ENCODE measurements at places on chromosomes 13 and 19.
A peak's percentile ranks its signal among the peaks of the same experiment; 100 is the strongest.

GRCh38 chr13:35630551-35631275, 154.2 kb upstream of the MAB21L1 start:
- DNase-seq: peak; percentile 64

GRCh38 chr13:113860051-113860664, 3.7 kb downstream of the GAS6 start:
- no peak for DNase-seq

DNA sequence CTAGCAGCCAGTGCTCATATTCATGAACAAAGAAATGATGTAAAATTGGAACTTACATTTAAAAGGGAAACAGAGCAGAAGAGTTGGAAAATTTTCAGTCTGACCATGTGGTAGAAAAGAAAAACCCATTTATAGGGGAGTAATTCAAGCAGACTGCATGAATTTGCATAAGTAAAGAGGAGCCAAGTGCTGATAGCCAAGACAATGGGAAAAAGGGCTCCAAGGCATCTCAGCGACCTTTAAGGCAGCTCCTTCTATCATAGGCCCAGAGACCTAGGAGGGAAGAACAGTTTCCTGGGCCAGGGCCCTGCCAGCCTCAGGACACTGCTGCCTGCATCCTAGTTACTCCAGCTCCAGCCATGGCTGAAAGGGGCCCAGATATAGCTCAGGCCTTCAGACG, 7.5 kb downstream of the DNAJC3 start:
- DNase-seq: no peak

- peak; percentile 95 for DNase-seq
Observed at GRCh38 chr19:47663435-47663910, 49.7 kb upstream of the EHD2 start.

GRCh38 chr19:3073159-3073563, 10.9 kb upstream of the TLE5 start:
- peak; percentile 53 for DNase-seq

GRCh38 chr13:39682788-39683187, 27.3 kb downstream of the COG6 start:
- peak; percentile 8 for DNase-seq

GRCh38 chr13:103878891-103879605, 812.8 kb upstream of the SLC10A2 start:
- DNase-seq: peak; percentile 51

GRCh38 chr19:11346104-11346940, at the start of the genes CCDC159 and TMEM205:
Gene CCDC159, plus strand, starts transcription at chr19:11346519. Its CDS starts 88 bp downstream, at chr19:11346607.
Gene TMEM205, minus strand, starts transcription at chr19:11346268. Its CDS starts 649 bp downstream, at chr19:11345619.
- DNase-seq: peak; percentile 99

- peak; percentile 1 for DNase-seq
Observed at GRCh38 chr13:39196965-39197646, 158.8 kb downstream of the NHLRC3 start.

- no peak for DNase-seq
Observed at GRCh38 chr13:48258430-48258829, 25.4 kb downstream of the ITM2B start.

GRCh38 chr13:35954207-35954560, 177.0 kb downstream of the DCLK1 start:
- no peak for DNase-seq

DNA sequence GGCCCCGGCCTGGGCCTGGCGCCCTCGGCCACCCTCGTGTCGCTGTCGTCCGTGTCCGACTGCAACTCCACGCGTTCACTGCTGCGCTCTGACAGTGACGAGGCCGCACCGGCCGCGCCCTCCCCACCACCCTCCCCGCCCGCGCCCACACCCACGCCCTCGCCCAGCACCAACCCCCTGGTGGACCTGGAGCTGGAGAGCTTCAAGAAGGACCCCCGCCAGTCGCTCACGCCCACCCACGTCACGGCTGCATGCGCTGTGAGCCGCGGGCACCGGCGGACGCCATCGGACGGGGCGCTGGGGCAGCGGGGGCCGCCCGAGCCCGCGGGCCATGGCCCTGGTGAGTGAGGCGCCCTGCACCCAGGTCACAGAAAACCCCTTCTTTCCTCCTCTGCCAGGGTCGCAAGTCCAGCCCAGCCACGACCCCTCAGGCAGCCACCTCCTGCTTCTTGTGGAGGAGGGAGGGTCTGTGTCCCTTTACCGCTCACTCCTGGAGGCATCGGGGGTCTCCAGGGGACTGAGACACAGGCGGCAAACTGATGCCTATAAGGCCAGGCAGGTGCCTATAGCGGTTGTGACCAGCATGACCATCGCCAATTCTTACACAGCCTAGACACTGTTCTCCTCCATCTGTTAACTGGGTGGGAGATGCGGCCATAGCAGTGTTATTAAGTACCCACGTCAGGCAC, 4.2 kb downstream of the TTC9B start:
- no peak for DNase-seq

DNA sequence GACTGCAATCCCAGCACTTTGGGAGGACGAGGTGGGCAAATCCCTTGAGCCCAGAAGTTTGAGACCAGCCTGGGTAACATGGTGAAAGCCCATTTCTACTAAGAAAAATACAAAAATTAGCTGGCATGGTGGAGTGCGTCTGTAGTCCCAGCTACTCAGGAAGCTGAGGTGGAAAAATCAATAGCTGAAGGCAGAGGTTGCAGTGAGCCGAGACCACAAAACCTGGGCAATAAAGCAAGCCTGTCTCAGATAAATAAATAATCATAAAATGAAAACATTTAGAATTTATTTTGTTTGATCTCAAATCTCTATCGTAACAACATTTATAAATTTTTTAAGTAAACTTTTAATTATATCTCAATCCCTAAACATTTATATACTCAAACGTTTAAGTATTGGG, 36.6 kb downstream of the USP12 start:
- DNase-seq: no peak

DNA sequence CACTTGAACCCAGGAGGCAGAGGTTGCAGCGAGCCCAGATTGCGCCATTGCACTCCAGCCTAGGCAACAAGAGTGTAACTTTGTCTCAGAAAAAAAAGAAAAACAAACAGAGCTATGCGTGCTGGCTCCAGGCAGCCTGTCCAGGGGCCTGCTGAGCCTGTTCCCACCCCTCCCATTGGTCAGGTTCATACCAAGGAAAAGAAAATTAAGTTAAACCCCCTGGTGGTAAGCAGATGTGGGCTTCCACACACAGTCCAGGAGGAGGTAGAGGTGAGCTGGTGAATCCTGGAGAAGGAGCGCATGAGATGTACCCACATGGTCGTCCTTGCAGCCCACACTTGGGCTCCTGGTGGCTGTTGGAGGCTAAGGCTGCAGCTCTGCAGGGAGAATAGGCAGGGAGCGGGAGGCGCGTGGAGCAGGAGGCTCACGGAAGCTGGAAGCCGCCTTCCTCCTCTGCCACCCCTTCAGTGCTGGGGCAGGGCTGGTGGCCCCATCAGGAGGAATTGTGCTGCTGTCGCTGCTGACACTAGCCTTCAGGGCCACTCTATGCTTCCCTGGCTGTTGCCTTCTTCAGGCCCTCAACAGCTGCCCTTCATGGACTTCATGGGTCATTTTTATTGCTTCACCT, 10.5 kb upstream of the CHAMP1 start:
- DNase-seq: no peak

GRCh38 chr13:49086722-49087121, 111.0 kb downstream of the FNDC3A start:
- peak; percentile 83 for DNase-seq

- DNase-seq: peak; percentile 31
Observed at GRCh38 chr19:17557466-17557865, 2.0 kb downstream of the COLGALT1 start.

DNA sequence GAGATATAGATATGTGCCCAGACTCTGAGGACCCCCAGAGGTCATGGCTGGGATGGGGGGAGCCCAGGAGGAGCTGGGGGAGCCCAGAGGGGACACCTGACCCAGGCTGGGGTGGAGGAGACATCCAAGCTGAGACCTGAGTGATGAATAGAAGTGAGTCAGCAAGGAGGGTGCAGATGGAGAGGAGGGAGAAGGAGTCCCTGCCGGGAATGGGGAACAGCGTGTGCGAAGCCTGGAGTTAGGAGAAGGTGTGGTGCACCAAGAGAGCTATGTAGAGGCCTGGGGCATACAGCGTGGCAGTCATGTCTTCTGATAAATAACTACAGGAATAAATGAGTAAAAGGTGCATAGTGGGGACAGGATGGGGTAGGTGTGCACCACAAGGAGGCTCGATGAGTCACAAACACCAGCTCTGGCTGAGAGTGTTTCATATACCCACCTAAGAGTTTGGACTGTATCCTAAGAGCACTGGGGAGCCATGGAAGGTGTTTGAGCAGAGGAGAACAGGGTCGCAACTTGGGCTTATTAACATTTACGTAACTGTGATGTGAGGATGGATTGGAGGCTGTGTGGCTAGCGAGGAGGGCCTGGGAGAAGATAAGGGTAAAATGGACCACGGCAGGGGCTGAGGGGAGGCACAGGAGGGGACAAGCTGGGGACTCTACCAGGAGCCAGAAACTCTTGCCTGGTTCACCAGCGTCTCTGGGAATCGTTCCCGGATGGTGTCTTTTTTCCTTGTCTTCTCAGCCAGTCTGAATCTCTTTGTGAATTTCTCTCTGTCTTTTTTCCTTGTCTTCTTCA, 1.4 kb downstream of the CEACAM18 start:
- no peak for DNase-seq

GRCh38 chr19:17049711-17050280, 23.2 kb upstream of the CPAMD8 start:
- peak; percentile 83 for DNase-seq

GRCh38 chr13:45809801-45810394, 41.7 kb downstream of the SIAH3 start:
- DNase-seq: peak; percentile 2

DNA sequence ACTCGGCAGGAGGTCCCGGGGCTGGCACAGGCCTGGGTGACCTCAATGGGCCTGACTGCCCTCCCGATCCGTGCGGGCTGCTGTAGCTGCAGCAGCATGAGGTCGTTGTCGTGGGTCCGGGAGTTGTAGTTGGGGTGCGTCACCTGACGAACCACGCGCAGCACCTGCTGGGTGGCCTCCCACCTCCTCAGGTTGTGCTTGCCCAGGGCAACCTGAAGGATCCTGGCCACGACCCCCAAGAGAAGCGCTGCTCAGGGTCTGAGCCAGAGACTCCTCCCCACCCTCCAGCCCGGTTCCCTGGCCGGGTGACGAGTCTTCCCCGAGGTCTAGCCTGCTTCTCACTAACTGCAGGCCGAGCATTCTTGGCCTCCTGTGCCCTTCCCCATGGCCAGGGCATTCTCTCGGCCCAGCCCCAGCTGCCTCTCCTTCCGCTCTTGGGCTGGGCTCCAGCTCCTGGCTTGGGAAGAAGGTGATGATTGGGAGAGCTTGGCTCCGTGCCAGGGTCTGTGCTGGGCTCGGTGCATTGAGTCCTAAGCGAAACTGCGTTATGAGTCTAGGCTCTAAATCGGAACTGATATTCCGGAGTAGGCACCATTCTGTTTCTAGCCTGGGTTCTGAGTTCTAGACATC, 3.1 kb downstream of the KLK14 start:
- no peak for DNase-seq

GRCh38 chr13:69319656-69320055, 788.0 kb upstream of the ATXN8OS start:
- DNase-seq: peak; percentile 37

- DNase-seq: no peak
Observed at GRCh38 chr13:26626271-26626670, 68.8 kb downstream of the WASF3 start.

GRCh38 chr13:112943309-112944125, 25.5 kb upstream of the MCF2L start:
- DNase-seq: peak; percentile 17

GRCh38 chr19:7868671-7869452, 5.3 kb downstream of the PRR36 start:
- DNase-seq: peak; percentile 55

- DNase-seq: no peak
Observed at GRCh38 chr19:12636631-12637030, 25.9 kb downstream of the ZNF791 start.

DNA sequence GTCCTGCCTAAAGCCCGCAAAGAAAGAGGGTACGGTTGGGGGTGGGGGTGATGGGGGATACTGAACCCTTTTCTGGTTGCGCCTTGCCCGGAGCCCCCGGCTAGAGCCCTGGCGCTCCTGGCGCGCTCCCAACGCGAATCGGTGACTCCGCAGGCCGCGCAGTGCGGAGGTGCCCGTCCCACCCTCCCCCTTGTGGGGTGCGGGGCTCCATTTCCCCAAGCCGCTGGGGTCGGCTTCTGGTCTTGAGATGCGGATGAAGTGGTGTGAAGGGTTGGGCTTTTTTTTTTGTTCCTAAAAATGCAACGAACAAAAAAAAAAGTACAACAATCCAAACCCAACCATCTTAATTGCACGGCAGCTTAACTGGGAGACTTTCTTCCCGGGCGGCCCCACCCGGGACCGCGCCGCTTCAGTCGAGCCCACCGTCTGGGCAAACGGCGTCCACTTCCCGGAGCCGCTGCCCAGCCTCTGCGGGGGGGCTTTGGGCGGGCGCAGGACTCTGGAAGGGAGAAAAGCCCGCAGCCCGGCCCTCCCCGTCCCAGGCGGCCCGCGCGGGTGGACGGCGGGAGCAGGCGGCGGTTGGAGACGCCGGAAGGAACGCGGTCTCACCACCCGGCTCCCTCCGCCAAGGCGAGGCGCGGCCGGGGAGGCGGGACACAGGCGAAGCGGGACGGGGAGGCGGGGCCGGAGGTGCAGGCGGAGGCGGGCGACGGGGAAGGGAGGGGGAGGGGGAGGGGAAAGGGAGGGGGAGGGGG, 504 bp upstream of the TRIM13 start:
- DNase-seq: peak; percentile 95

- peak; percentile 6 for DNase-seq
Observed at GRCh38 chr13:94917824-94918223, 205.5 kb upstream of the SOX21 start.

- DNase-seq: peak; percentile 60
Observed at GRCh38 chr13:46160471-46161066, 21.4 kb downstream of the LCP1 start.

GRCh38 chr19:50341091-50341564, 12.0 kb upstream of the KCNC3 start:
- DNase-seq: no peak

- no peak for DNase-seq
Observed at GRCh38 chr19:16621165-16621800, 6.7 kb downstream of the MED26 start.

- DNase-seq: peak; percentile 74
Observed at GRCh38 chr19:41426952-41427646, at the start of gene B3GNT8. Gene B3GNT8, minus strand, starts transcription at chr19:41427374. Its CDS starts 596 bp downstream, at chr19:41426778.

GRCh38 chr19:51467864-51468544, 9.8 kb upstream of the SIGLEC8 start:
- no peak for DNase-seq

DNA sequence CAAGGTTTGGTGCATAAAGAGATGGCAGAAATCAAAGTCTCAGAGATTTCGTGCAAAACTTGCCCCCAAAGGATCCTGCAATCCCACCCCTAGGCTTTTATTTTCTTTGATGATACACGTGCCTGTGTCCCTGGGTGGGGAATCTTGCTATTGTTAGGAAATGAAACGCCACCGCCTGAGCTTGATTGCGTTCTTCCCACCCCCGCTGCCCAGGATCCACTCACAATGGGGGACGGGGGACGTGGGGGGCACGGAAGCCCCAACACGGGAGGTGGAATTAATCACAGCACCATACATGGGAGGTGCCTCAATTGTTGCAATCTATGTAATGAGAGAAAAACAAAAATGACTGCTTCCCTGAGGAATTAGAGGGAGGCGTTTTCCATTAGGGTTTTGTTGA, 39.6 kb downstream of the ZNRF4 start:
- DNase-seq: no peak

All from iris pigment epithelial cell (primary cell).